ENCODE measurements at places on chromosomes 4 and X. TPM values are rescaled to one million over a fixed set of nuclear protein-coding genes. Genes with fewer than 3 reads are reported as not detected.
A peak's percentile ranks its signal among the peaks of the same experiment; 100 is the strongest.

DNA sequence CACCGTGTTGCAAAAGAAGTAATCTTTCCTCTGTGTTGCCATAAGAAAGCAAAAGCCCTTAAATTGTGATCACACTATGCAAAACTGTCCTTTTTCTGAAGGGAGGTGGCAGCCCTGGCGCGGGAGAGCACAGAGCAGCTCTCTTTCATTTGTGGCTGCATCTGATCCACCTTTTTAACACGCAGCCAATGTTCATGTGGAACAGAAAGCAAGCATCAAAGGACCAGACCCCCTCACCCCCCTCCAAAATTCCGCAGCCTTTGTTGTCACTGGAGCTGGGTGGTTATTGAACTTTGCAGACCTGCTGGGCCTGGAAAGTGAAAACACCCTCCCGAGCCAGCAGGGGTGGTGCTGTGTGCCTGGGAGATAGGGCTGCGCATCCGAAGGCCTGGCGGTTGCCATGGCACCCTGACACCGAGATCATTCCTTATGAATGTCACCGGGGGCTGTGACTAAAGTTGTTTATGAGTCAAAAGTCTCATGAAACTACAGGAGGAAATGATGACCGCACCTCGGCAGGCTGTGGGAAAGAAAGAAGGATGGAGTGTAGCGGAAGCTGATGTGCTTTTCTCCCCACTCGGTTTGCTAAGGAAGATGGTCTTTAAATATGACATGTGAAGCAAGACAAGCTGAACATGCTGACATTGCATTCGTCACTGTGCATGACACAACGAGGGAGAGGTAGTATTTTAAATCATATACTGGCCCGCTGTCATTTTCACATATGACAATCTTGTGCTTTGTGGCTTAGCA, 367.4 kb downstream of the UNC5C start:
- no peak overlapping the region for H3K27ac ChIP-seq
- H3K4me1 ChIP-seq: no peaks in the 10 kb centered on the region
- no peak for DNase-seq
- no peak overlapping the region for H3K4me3 ChIP-seq
- H3K36me3 ChIP-seq: no peaks in the 10 kb centered on the region

DNA sequence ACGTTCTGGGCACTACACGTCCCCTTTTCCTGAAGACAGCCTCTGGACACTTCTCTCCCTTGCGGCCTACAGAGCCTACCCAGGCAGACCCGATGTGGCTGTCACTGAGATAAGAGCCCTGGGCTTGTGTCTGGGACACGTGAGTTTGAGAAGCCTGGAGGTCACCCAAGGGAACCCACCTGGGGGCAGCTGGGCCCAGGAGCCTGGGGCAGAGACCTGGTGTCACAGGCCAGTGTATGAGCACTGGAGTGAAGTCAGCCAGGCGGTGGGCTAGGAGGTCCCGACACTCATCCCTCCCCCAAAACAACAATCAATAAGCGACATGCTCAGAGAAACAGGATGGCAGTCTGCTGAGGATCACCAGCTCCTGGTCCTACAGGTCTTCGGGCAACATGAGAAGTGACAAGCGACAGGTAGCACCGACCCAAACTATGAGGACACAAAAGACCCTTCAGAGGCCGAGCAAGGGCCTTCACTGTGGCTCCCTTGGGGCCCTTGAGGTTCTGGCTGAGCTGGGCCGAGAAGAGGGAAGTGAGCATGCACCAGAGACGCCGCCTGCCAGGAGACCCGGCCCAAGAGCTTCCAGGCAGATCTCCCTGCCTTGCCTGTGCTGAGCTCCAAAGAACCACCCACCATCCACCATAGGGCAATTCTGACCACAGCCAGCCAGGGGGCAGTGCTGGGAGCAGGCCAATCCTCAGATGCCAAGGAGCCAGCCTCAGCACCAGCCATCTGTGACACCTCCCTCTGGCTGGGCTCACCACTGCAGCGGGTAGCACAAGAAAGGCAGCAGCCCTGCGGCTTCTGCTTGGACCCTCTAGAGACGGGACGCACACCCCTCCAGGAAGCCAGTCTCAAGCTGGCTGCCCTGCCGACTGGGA, 11.0 kb upstream of the DUSP9 start:
- no peak overlapping the region for H3K4me3 ChIP-seq
- no peaks in the 10 kb centered on the region for H3K36me3 ChIP-seq
- no peaks in the 10 kb centered on the region for H3K4me1 ChIP-seq
- peak; percentile 56 for DNase-seq
- peaks cover 2% of the 10 kb centered on the region for H3K27me3 ChIP-seq
- no peak overlapping the region for H3K27ac ChIP-seq

DNA sequence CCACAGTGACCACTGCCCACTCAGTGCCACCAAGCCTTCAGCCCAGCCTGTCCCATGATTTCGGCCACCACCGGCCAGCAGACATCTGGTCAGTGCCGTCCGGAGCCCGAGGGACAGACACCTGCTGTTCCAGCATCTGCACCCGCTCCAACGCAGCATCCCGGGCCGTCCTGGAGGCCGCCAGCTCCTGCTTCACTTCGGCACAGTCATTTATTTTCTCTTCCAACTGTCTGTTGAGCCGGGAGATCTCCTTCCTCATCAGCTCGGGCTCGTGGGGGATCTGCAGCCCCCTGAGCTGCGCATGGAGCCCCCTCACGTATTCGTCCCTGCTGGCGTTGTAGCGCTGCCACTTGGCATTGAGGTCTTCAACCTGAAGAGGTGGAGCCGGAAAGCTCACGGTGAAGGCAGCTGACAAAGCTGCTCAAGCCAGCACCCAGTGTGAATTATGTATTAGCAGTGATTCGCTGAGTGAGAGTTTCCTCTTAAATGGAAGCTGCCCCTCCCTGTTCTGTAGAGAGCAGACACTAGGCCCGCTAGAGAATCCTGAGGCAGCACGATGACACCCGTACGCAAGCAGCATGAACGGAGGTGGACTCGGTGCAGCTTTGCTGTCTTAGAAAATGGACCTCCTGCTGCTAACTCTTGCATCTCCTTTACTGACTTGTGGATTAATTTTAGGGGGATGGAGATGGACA, 11.4 kb downstream of the TNIP2 start:
- H3K4me3 ChIP-seq: no peak overlapping the region
- peaks cover 19% of the 10 kb centered on the region for H3K4me1 ChIP-seq
- no peak overlapping the region for H3K27ac ChIP-seq
- peaks cover 55% of the 10 kb centered on the region for H3K36me3 ChIP-seq
- no peak for DNase-seq

The MAGEB10 gene
- total RNA-seq: not detected

- no peaks in the 10 kb centered on the region for H3K27me3 ChIP-seq
- H3K4me3 ChIP-seq: no peak overlapping the region
- H3K36me3 ChIP-seq: no peaks in the 10 kb centered on the region
- DNase-seq: no peak
- no peaks in the 10 kb centered on the region for H3K4me1 ChIP-seq
- no peak overlapping the region for H3K27ac ChIP-seq
Observed at GRCh38 chr4:47784222-47784621, 53.6 kb downstream of the CORIN start.

GRCh38 chr4:159389756-159390155, 286.9 kb downstream of the RAPGEF2 start:
- H3K36me3 ChIP-seq: no peaks in the 10 kb centered on the region
- no peak overlapping the region for H3K27ac ChIP-seq
- no peaks in the 10 kb centered on the region for H3K27me3 ChIP-seq
- no peaks in the 10 kb centered on the region for H3K4me1 ChIP-seq
- no peak overlapping the region for H3K4me3 ChIP-seq

The INTS6L gene
- total RNA-seq: 7.4 TPM

- H3K27me3 ChIP-seq: no peaks in the 10 kb centered on the region
- no peaks in the 10 kb centered on the region for H3K4me1 ChIP-seq
- H3K36me3 ChIP-seq: no peaks in the 10 kb centered on the region
- DNase-seq: no peak
Observed at GRCh38 chr4:45438047-45438446, 685.8 kb downstream of the GABRG1 start.

DNA sequence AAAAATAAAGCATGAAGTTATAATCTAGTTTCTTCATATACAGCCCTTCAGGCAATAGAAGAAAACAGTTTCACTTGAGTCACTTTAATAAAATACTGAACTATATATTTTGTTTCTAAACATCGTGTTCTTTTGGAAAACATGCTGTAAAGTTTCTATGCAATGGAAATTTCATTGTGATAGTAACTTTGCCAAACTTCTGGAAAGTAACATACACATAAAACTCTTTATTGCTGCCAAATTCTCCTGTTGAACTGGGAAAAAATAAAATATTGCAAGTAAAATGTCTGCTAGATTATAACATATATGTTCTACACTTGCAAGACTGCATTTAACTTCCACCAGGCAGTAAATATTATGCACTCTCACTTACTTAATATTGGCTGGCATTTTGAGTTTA, 635.4 kb downstream of the SPRY1 start:
- H3K4me3 ChIP-seq: no peak overlapping the region
- no peak for DNase-seq
- H3K27ac ChIP-seq: no peak overlapping the region
- H3K36me3 ChIP-seq: no peaks in the 10 kb centered on the region
- H3K4me1 ChIP-seq: peaks cover 7% of the 10 kb centered on the region

DNA sequence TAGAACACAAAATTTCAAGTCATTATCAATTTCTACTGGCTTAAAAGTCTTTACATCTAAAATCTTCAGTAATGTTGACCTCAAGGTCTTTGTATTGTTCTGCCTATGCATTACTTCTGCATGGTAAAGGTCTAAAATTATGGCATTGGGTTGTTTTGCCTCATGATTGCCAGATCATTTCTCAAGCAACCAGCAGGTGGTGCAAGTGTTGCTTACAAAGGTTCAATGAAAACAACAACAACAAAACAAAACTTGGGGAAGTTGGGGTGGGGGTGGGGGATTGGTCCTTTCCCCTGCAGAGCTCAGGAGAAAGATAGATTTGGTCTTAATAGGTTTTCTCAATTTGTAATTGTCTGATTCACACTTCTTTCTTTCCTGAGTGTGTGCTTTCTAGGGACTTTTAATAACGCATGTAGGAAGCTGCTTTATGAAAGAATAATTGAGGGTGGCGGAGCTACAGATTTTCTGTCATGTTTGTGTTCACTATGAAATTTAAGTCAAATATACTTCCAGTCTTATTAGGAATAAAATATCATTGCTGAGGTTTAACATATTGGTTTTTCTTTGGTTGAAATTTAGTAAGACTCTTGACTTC, 145.1 kb downstream of the COL4A5 start:
- no peak for DNase-seq
- no peaks in the 10 kb centered on the region for H3K27me3 ChIP-seq
- no peak overlapping the region for H3K27ac ChIP-seq
- H3K4me1 ChIP-seq: no peaks in the 10 kb centered on the region
- no peaks in the 10 kb centered on the region for H3K36me3 ChIP-seq

DNA sequence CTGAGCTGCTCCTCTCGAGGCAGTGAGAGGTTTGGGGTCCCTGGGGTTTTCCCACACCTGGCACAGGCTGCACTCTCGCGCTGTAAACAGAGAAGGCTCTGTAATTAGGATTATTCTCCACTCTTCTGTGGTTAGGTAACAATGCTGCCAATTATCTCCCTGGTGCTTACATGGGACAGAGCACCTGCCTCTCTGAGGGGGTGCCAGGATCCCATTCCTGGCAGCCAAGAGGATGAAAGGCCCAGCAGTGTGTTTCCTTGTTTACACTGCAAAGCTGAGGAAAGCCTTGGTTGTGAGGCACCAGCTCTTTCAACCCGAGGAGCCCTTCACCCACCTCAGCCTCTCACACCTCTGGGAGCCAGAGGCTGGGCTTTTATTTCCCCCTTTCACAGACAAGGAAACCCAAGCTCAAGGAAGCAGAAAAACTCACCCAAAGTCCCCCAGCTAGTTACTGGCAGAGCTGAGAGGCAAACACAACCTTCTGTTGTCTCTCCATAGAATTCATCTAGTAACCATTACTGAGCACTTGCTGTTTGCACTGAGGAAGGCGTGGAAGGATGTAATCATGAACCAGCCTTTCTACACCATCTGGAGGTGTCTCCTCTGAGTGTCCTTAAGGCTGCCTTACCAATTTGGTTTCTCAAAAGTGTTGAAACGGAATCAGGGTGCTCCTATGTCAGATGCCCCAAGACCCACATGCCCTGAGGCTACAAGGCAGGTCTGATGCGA, 39.7 kb upstream of the PROM1 start:
- H3K4me3 ChIP-seq: no peak overlapping the region
- no peaks in the 10 kb centered on the region for H3K27me3 ChIP-seq
- no peak for DNase-seq
- no peaks in the 10 kb centered on the region for H3K4me1 ChIP-seq
- no peaks in the 10 kb centered on the region for H3K36me3 ChIP-seq

DNA sequence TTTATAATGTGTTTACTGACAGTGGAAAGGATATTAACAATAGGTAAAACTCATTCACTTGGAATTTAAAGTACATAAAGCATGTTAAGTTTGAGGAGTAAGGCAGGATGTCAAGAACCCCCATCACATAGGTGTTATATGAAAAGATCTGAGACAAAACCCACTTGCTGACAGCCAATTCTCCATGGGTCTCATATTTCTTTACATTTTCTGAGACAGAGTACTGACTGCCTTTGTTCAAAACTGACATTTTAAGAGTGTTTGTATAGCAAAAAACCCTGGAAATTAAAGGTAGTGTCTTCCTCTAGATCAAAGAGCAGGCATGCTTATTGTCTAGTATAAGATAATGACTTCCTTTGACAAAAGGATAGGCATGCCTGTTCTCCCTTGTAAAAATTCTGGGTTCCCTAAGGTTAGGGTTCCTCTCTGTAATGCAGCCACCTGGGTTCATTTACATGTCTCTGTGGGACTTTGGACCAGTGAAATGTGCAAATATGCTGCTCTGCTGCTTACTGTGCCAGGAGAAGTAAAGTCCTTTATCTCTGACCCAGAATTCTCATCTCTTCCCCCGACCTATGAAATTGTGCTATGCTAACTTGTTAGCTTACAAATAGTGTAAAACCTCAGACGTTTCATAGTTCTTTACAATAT, 123.6 kb downstream of the PCDH18 start:
- no peaks in the 10 kb centered on the region for H3K27me3 ChIP-seq
- H3K36me3 ChIP-seq: no peaks in the 10 kb centered on the region
- H3K4me3 ChIP-seq: no peak overlapping the region
- no peak for DNase-seq

The EDA gene
- 5.5 TPM for total RNA-seq

DNA sequence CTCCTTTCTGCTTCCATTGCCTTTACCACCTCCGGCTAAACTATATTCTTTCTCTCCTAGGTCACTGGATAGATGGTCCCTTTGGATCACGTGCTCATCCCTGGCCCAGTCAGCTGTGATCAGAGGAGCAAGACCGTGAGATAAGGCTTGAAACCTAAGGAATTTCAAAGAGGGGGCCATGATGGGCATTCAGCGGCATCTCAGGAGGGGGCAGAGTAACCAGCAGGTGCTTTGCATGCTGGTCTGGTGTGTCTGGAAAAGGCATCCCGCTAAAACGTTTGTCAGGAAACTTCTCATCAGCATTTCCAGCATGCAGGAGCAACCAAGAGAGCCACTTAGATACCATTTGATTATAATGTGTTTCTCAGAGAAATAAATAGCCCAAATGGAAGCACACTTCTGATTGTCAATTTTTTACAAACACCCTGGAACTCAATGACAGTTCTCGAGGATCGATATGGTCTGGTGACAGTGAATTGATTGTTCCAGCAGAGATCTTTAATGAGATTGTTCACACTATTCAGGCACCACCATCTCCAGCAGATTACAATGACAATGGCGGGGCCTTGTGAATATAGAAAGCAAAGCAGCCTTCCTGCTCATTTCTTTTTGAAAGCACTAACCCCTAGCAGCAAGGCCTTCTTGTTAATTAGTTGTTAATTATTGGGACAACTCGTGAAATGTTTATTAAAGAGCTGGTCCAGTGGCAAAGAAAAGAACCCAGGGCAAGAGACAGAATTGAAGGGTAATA, 327.1 kb downstream of the PTTG2 start:
- H3K27ac ChIP-seq: no peak overlapping the region
- H3K4me3 ChIP-seq: no peak overlapping the region
- DNase-seq: no peak
- no peaks in the 10 kb centered on the region for H3K27me3 ChIP-seq
- no peaks in the 10 kb centered on the region for H3K36me3 ChIP-seq
